ENCODE measurements at places on chromosomes 11 and 22. TPM values are rescaled to one million over a fixed set of nuclear protein-coding genes. Genes with fewer than 3 reads are reported as not detected.

Gene GVQW3
- 0.77 TPM for polyA plus RNA-seq

Gene ZNF280B
- 0.59 TPM for polyA plus RNA-seq

Gene PTPMT1
- polyA plus RNA-seq: 22.5 TPM

Gene IGSF9B
- 27.8 TPM for polyA plus RNA-seq

Gene MRPL21
- 144 TPM for polyA plus RNA-seq

Gene GLYATL2
- polyA plus RNA-seq: 0.16 TPM

Gene TSGA10IP
- not detected for polyA plus RNA-seq

Gene PIH1D2
- 1.8 TPM for polyA plus RNA-seq

Gene ALDH3B1
- polyA plus RNA-seq: 2.9 TPM

Gene SMIM35
- polyA plus RNA-seq: not detected

Gene ATF4
- polyA plus RNA-seq: 244 TPM

Gene APOA5
- not detected for polyA plus RNA-seq

Gene GGTLC2
- polyA plus RNA-seq: not detected

Gene KRTAP5-2
- not detected for polyA plus RNA-seq

Gene MYBPC3
- polyA plus RNA-seq: 1,009 TPM

Gene CD248
- polyA plus RNA-seq: 12.0 TPM

Gene OR5P2
- not detected for polyA plus RNA-seq

Gene HOATZ
- not detected for polyA plus RNA-seq

Gene APOA4
- polyA plus RNA-seq: 0.05 TPM

Gene SEC14L6
- polyA plus RNA-seq: 0.20 TPM

Gene ME3
- polyA plus RNA-seq: 23.6 TPM
